NCI-H2107 (cell line): ENCODE measurements at places on chromosomes 3 and 15.
A peak's percentile ranks its signal among the peaks of the same experiment; 100 is the strongest.

DNA sequence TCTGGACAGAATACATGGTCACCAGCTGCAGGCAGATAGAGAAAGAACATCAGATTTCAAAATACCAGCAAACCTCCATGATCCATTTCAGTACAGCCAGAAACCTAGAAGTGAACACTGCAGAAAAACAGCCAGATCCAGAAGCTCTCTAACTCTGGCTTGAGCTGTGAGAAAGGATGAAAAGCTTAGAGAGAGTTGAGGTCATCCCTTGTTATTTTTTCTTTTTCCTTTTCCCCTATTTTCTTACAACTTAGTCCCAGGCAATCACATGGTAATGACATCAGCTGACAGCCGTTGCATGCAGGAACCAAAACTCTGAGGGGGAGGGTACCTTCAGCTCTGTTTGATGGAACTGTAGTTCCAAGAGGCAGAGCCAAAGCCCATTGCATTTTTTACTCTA lies 113.2 kb downstream of the TCF12 start:
- DNase-seq: no peak

GRCh38 chr15:51132384-51133139 lies 37.9 kb upstream of the TNFAIP8L3 start:
- DNase-seq: no peak

DNA sequence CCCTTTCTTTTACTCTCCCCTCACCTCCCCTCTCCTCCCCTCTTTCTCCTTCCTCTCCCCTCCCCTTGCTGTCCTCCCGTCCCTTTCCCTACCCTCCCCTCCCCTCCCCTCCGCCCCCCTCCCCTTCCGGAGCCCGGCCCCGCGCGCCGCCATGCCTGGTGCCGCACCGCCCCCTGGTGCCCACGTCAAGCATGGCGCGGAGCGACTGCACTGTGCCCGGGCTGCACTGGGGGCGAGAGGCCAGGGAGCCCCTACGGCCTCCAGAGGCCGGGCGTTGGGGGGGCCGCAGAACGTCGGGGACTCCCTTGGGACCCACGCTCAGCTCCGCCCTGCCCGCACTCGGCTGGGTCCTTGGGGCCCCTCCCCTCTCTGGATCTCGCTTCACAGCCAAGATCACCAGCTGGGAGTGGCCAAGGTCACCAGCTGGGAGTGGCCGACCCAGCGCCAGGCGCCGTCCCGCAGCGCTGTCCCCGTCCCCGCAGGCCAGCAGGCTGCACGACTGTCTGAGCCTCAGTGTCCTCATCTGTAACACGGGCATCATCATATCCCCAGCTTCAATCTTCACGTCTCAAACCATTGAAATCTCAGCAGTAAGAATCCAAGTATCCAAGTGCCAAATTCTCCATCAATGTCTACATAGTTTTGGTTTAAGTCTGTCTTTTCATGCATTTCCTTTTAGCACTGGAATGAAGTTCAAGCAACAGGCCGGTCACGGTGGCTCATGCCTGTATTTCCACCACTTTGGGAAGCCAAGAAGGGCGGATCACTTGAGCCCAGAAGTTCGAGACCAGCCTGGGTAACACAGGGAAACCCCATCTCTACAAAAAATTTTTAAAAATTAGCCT lies 42.5 kb downstream of the TPRA1 start:
- DNase-seq: peak; percentile 38

GRCh38 chr3:195453236-195453635 lies 10.4 kb upstream of the ACAP2 start:
- no peak for DNase-seq

DNA sequence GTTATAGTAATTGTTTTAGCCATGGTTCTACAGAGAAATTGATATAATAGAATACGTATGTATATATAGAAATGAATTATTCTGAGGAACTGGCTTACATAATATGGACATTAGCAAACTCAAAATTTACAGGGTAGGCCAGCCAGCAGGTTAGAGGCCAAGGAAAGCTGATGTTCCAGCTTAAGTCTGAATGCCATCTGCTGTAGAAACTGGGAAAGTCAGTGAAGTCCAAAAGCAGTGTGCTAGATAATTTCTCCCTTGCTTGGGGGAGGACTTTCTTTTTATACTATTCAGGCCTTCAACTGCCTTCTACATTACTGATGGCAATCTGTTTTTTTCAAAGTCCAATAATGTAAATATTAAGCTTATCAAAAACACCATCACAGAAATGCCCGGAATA lies 1174.7 kb downstream of the ZPLD1 start:
- DNase-seq: no peak

DNA sequence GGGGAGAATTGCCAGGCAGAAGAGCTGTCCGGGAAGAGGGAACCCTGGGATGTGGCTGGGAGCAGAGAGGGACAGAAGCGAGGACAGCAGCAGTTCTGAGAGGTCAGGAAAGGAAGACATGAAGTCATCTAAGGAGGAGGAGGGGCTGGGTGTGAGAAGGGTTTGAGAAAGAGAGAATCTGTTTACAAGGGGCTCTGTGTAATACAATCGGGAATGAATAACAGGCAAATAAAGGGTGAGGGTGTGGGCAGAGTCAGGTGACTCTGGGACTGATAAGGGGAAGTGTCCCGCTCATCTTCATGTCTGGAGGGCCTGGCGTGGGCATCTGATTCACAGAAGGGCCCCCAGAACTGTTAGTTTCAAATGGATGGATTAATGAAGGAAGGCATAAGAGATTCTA lies 191.3 kb downstream of the XXYLT1 start:
- no peak for DNase-seq

DNA sequence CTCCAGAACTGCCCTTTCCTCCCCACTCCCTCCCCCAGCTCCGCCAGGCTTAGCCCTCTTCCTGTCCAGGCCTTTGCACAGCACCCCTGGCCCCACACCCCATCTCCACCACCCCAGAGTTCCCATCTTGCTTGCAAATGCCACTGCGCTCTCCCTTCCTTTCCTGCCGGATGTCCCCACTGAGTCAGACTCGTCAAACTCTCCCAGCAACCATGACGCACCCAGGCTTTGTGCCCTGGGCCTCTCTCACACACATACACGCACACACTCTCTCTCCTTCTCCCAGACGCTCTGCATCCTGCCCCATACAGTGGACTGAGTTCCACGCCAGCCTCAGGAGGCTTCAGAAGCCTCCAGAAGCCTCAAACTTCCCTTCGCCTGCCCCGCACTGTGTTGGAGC lies 2.8 kb upstream of the CCDC9B start:
- DNase-seq: no peak

GRCh38 chr15:78054518-78054917 lies 23.0 kb downstream of the TBC1D2B start:
- DNase-seq: no peak

GRCh38 chr3:177530908-177531307 lies 333.6 kb upstream of the TBL1XR1 start:
- no peak for DNase-seq

- DNase-seq: no peak
Measured at GRCh38 chr3:150068440-150069153, 97.9 kb upstream of the PFN2 start.

GRCh38 chr3:65532215-65532614 lies 506.5 kb downstream of the MAGI1 start:
- DNase-seq: no peak

DNA sequence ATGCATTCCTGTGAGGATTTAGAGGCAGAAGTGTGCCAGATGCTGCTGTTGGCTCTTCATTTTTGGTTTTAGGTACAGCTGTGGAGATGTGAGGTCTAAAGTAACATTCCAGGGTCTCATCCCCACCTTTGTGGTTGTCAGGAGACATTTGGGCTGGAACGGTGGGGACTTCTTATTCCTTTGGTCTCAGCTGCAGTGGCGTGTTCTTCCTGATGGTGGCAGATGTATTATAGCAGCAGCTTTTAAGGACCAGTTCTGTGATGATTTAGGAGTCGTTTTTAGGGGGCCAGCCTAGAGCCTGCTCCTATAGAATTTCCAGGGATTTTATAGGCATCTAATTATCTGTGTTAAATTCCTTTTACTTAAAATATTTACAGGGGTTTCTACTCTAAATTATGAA lies 221.0 kb upstream of the EOMES start:
- DNase-seq: no peak

- no peak for DNase-seq
Measured at GRCh38 chr3:59469948-59470723, 420.3 kb upstream of the CFAP20DC start.

DNA sequence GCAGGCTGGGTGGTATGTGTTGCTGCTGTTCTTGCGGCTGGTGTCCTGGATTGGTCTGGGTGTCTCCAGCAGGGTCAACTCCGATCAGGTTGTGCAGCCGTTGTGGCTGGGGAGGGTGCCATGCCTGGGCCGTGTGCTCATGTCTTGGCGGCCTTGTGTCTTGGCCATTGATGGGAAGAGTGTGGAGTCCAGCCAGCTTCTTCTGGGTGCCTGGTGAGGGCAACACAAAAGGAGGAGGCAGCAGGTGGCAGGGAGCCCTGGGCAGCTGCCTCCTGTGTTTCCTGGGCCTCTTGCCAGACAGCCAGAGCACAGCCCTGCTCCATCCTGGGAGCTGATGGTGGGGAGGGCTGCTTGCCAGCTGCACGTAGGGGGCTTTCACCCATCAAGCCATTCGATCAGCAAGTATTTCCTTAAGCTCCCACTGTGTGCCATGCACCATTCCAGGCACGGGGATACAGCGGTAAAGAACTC lies 4.3 kb downstream of the CHAC1 start:
- DNase-seq: no peak

DNA sequence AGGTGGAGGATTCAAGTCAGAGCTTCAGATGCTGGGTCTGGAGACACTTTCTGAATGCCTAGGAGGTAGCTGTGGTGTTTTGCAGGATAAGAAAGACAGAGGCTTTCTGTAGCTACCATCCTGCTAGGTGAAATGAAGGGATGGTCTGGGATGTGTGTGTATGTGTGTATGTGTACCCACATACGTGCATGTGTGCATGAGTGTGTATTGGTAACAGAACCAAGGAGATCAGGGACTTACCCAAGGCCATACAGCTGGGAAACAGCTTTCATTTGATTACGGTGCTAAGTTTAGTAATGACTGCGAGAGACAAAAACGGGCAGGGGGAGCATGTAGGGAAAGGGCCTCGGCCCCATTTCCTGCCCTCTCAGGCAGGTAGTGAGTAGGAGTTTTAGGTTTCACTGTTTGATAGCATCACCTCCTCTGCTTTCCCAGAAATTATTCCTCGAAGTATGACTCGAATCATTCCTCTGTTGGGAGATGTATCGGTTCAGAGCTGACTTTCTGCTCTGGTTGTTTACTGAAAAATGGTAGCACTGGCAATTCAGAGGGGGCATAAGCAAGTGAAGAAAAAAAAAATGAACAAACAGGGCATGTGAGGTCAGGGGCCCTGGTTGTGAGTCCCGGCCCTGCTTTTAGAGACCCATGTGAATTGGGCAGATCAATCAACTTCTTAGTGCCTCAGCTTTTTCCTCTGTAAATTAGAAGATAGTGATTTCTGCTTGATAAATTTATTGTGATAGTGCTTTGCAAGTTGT lies 130.7 kb downstream of the LPP start:
- DNase-seq: no peak

- no peak for DNase-seq
Measured at GRCh38 chr3:50467919-50468318, 35.5 kb downstream of the CACNA2D2 start.

GRCh38 chr15:64740311-64741170 lies 34.8 kb downstream of the RBPMS2 start:
- DNase-seq: no peak
